ENCODE measurements at places on chromosomes 4 and X.

DNA sequence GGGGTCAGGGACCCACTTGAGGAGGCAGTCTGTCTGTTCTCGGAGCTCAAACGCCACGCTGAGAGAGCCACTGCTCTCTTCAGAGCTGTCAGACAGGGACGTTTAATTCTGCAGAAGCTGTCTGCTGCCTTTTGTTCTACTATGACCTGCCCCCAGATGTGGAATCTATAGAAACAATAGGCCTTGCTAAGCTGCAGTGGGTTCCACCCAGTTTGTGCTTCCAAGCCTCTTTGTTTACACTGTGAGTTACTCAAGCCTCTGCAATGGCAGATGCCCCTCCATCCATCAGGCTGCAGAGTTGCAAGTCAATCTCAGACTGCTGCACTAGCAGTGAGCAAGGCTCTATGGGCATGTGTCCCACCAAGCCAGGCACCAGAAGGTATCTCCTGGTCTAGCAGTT, 158.1 kb downstream of the DTHD1 start:
- no peak for DNase-seq

- DNase-seq, result no peak
Observed at GRCh38 chr4:55906989-55907388, 41.8 kb upstream of the CEP135 start.

DNA sequence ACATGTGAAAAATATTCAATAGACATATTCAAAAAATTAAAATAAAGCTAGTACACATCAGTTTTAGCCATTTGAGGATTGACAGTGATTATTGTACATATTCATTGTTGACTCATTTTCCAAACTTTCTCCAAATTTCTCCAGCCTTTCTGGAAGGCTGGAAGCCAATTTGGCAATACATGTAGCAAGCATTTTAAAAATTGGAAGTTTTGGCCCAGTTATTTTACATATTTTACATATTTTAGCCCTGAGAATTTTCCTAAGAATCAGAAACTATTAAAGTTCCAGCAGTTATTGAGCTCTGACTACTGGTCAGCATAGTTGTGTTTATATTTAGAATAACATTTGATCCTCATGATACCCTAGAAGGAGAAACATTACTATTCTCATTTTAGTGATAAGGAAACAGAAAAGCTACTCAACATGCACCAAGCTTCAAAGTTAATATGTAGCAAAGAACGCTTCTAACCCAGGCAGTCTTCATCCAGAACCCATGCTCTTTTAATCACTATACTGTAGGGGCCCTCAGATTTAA, 3.2 kb downstream of the CABS1 start:
- DNase-seq, result no peak

DNA sequence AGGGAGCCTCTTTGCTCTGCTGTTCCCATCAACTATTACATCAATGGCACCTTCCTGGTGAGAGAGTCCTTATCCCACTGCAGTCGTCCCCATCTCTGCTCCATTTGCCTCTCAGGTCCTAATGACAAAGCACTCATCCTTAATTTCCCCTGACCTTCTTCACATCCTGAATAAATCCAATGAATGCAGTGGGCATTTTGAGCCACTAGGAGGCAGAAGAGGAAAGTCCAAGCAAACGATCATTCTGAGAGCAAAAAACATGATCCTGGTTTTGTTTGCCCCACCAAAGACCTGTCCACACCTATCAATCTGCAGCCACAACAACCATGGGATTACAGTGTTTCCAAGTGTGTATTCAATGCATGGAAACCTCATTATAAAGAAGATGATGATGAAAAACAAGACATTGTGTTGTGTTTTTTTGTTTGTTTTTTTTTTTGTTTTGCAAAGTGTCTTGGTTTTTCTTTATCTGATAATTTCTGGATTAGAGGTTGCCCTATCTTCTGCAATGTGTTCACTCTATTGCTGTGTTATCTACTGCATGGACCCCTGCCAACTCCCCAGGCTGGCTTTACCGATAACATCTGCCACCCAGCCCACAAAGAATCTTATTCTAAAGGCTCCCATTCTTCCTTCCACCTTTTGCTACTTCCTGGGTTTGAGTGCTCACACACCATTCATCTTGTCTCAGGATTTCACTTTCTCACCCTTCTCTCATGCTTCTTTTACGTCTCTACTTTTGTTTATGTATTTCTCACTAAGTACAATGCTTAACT, 207.2 kb downstream of the NLGN4X start:
- DNase-seq, result no peak

DNA sequence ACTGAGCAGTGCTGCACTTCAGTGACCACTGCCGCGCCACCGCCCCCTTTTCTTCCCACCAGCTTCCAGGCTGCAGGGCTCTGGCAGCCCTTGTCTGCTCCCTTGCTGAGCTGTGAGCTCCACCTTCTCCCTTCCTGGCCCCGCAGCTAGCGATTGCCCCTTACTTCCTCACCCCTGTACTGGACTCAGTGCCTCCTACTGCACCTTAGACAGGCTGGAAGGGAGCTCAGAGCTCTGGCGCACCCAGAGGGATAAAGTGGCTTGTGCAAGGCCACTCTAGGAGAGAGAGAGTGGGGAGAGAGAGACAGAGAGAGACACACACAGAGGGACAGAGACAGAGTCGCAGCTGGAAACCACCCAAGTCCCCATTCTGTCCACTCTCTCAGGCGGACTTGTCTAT, 6.0 kb downstream of the RASL11B start:
- no peak for DNase-seq

DNA sequence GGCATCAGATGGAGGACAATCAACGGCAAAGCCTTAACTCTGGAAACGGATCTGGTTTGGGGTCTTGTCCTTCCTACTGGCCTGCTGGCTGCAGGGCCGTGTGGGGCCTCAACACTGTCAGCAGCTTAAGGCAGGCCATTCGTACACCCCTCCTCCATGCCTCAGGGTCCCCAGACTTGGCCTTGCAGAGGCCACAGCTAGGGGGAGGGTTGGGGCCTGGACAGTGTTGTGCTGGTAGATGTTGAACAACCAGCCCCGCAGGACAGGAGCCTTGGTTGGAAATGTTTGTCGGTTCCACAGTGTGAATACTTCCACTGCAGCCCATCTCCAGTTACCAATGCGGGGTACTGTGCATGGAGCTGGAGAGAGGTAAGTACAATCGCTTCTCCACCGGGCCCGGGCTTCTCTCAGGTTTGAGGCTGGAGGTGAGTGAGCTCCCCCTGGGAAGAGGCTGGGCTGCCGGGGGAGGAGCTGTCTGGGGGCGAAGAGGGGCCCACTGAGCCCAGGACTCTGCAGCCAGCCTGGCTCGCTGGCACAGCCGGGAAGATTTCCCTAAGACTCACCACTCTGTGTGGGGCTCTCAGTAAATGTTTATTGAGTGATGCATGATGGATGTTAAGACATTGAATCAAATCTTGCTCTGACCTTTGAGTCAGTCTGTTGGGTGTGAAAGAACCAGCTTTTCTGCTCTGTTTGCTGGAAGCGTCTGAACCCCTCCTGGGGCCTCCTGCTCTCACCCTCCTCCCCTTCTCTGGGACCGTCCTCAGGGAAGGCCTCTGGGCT, 19.7 kb upstream of the GPR78 start:
- no peak for DNase-seq

- DNase-seq, result no peak
Observed at GRCh38 chr4:122821092-122821491, 5.5 kb upstream of the FGF2 start.

DNA sequence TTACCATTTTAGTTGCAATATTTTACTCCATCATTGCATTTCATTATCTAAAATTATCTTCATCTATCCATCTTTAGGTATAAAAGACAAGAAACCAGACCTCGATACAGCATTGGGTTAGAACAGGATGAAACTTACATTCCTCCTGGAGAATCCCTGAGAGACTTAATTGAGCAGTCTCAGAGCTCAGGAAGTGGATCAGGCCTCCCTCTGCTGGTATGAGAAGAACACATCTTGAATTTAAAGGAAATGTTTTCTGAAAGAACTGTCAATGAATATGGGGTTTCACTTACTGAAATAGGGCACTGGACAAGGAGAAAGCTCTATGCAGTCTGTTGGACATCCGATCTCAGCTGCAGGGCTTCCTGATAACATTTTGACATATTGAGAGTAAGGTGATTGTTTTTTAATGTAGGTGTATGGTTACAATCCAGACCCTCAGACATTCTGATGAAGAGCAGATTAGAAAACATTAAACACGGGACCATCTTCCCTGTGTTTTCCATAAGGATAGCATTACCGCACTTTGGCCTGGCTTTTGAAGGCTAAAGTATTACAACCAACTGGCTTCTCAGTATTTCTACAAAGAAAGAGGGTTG, 367.2 kb downstream of the BMPR1B start:
- DNase-seq, result peak; percentile 51

DNA sequence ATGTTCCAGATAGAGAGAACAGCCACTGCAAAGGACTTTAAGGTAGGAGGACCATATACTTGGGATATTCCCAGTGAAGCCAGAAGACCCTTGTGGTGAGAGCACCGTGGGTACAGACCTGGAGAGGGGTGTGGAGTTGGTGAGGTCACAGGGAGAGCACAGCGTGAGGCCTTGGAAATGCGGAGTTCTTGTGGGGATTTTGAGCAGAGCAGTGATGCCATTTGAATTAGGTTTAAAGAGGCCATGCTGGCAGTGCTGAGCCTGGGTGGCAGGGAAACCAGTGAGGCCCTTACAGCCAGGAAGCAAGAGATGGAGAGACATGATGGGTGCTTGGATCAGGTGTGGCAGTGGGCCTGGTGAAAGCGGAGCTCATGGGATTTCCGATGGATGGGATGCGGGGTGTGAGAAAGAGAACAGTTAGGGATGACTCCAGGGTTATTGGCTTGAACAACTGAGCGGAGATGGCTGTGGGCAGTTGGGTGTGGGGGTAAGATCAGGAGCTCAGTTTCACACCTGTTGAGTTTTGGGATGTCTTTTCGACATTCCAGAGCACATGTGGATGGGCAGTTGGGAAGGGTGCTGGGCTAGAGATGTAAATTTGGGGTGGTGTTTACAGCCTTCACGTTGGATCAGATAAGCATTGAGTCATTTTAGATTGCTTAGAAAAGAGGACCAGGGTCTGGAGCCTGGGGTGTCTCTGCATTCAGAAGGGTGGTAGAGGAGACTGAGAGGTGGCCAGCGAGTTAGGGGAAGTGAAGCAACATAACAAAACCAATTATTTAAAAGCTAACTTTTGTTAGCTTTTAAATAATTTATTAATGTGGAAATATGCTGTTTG, 68.9 kb downstream of the TMEM131L start:
- DNase-seq, result no peak
